Stimulated activated CD4-positive, alpha-beta T cell treated with anti-CD3 and anti-CD28 coated beads, Interleukin-12 subunit alpha, Interleukin-12 subunit beta, amount 100 ng/mL, for 24 hours (primary cell): ENCODE measurements at places on chromosomes 11 and 22.

GRCh38 chr11:93573184-93573583, 30.0 kb upstream of the SMCO4 start:
- DNase-seq, result no peak

DNA sequence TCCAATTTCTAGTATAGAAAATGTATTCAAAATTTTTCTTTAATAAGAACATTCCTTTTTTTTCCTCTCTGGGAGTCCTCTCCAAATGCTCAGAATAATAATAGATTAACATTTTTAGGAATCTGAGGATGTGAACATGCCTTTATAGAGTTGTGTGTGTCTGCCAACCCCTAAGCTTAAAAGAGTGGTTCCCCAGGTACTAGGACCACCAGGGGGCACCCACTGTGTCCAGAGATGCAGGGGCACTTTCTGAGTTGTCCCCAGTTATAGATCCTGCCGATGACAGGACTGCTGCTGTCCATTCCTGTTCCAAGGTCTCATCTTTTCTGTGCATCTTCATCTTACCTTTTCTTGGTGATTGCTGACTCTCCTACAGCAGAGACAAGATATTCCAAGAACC, 27.0 kb upstream of the MICAL2 start:
- no peak for DNase-seq

DNA sequence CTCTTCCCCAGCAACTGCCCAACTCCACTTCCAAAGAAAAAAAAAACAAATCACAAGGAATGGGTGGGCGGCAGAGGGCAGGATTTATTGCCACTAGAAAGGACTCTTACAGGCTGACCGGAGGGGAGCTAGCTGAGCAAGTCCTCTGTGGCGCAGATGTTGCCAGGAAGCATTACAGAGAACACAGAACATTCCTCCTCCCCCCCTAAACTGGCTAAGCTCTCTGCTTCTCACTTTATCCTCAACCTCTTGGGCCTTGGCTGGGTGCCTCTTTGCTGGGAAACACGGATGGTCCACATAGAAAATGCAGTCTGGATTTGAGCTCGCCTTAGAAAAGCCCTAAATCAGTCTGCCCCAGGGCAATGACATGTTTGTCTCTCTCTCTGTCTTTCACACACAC, 12.6 kb upstream of the FJX1 start:
- no peak for DNase-seq

GRCh38 chr11:129770993-129771392, 44.7 kb upstream of the TMEM45B start:
- DNase-seq, result no peak

DNA sequence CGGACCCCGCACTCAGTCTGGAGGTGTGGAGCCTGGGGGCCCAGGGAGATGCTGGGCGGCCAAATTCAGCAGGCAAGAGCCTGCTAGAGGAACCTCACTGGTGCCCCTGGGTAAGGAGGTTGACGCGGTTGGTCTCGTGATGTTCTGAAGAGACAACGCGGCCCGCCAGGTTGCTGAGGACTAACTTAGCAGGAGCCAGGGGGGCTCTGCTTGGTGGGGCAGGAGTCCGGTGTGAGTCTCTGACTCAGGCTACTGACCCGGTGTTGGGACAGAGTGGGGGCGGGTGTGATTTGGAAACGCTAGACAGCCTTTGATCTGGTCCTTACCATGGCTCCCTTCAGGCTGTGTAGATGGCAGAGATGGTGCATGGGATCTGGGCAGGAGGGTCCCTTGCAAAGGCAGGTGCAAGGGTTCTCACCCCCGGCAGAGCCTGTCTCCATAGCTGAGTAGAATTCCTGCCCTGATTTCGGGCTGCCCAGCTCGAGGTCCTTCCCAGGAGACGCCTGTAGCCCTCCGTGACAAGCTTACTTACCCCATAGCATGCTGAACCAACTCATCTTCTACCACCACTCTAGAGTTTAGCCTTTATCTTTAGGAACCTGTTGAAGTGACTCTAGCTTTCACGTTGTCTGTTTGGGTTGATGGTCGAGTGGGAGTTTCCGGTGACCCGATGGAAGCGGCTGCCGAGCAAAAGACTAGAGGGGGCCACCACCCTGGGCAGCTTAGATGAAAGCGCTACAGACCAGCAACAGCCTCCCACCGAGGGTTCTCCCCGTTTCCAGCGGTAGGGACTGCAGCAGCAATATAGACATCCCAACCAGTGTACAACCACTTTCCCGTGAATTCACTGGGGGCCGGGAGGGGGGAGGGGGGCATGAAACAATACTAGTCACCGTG, 38.4 kb downstream of the KCNC1 start:
- no peak for DNase-seq

DNA sequence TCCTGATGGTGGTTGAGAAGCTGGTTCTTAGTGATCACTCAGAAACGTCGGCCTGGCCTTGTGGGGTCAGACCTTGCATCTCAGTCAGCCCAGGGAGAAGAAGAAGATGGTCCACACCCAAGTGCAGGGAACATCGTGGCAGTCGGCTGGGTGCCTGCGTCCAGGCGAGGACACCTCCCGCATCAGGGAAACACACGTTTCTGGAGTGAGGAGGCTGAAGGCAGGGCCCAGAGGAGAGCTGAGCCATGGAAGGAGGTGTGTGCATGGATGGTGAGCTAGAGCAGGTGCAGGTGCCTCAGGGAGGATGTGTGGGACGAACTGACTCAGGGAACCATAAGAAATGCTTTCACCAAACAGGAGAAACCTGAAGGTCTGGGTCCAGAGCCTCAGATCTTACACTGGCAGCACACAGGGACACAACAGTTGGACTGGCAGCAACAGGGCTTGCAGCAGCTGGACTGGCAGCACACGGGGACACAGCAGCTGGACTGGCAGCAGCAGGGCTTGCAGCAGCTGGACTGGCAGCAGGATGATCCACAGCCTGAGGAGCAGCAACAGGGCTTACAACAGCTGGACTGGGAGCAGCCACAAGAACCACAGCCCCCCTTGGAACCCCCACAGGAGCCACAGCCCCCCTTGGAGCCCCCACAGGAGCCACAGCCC, 632 bp downstream of the KRTAP5-2 start:
- no peak for DNase-seq

DNA sequence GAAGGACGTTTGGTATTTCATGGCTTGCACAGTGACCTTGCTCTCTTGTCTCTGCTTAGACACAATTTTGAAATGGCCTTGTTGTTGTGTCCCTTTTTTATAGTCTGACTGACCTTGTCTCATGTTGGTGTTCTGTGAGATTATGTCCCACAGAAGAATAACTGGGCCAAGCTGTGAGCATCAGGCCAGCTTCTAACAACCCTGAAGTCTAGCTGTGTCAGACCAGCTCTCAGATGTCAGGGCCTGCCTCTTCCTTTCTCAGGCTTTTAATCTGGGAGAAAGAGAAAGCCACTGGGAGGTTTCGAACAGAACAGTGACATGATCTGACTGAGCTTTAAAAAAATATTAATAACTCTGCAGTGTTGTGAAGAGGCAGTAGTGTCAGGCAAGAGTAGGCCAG, 2.0 kb upstream of the UEVLD start:
- DNase-seq, result no peak

DNA sequence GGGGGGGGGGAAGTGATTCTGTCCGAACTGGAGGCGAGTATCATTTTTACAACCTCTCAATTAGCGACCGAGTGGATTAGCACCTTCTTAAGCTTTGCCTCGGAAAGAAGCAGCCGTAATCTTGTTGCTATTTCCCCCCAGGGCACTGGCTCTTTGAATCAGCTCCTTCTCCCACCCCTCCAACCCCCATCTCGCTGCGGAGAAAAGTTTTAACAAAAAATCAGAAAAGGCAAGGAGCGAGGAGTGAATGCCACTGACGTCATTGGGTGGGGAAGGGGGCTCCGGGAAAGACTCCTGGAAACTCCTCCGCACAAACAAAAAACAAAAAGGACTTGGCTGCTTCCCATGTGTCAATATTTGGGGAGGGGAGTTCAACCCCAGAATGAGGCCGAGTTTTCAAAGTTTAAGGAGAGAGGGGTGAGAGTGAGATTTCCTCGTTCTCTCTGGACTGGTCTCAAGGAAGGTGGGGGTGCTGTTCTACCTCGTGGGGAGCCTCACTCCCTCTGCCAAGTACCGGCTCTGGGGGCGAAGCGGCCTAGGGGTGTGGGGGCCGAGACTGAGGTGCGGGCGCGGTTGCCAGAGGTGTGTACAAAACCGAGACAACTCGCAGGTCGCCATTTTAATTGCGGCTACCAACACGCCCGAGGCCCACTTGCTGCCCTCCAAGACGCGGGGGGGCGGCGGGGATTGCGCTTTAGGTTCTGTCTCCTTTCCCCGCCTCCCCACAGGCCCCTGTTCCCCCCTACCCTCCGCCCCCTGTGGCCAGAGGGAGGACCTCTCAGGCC, 2.5 kb upstream of the PAX6 start:
- DNase-seq, result no peak

GRCh38 chr11:87359401-87359800, 321.7 kb downstream of the TMEM135 start:
- no peak for DNase-seq

GRCh38 chr11:124643605-124644425, 21.2 kb downstream of the TBRG1 start:
- DNase-seq, result no peak

- DNase-seq, result no peak
Measured at GRCh38 chr11:75163921-75164849, 13.3 kb downstream of the SLCO2B1 start.

DNA sequence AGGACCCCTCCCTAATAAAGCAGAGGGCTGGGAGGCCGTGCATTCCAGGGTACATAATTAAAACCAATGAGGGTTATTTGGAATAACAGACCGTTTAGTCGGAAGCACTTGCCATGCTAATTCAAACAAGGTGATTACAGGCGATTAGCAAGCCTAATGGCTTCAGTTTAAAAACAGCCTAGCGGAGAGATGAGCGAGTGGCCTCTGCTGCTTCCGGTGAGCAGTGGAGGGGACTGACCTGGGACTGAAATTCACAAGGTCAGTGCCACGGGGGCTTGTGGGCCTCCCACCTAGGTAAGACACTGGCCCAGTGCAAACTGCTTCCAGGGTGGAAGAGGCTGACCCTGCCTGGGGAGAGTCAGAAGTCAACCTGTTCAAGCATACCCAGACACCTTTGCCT, 56.8 kb upstream of the ALX4 start:
- no peak for DNase-seq

- DNase-seq, result no peak
Measured at GRCh38 chr22:49754696-49755630, 72.7 kb downstream of the BRD1 start.

GRCh38 chr22:27554106-27554811, 247.3 kb downstream of the MN1 start:
- no peak for DNase-seq

DNA sequence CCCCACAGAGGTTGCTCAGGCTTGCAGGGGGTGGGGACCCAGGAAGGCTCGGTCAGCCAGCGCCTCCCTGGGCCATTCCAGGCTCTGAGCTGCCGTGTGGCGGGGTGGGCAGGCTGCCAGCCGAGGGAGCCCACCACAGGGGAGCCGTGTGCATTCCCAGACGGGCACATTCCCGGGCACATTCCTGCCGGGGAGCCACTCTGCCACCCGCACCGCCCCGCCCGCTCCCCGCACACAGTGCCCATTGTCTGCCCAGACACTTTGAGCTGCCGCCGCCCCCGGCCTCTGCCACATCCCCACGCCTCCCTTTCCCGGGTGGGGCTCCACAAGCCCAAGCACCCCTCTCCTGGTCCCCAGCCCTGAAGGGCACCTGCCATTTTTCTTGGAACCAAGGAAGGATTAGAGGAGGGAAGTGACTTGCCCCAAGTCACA, 27.4 kb downstream of the RPL3 start:
- no peak for DNase-seq

DNA sequence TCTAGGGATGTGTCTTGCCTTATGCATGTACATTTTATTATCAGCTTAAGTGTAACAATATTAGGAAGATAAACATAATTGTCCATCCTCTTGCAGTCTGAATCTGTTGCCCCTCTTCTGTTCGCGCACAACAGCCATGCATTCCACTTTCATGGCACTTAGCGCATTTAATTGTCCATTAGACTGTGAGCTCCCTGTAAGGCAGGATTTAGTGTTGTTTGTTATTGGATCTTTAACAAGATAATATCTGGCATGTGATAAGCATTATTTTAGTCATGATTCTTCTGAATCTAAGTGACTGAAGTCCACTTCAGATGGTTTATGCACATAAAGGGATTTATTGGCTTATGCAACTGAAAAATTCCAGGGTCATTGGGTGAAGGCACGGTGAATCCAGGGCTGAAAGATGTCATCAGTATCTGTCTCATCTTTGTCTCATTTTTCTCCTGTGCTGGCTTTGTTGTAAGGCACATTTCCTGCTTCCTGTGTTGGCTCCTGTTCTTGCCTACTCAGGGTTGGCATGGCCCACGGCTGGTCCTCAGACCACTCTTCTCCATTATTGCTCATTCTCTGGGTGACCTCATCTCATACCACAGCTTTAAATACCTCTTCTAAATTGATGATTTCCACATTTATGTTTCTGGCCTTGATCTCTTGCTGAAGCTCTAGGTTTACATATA, 37.6 kb downstream of the ATXN10 start:
- DNase-seq, result no peak

GRCh38 chr11:16809886-16810668, 71.6 kb downstream of the C11orf58 start:
- DNase-seq, result no peak

- no peak for DNase-seq
Measured at GRCh38 chr22:19361501-19362103, 69.9 kb downstream of the HIRA start.

- DNase-seq, result no peak
Measured at GRCh38 chr22:29702931-29703501, 16.8 kb upstream of the CABP7 start.

DNA sequence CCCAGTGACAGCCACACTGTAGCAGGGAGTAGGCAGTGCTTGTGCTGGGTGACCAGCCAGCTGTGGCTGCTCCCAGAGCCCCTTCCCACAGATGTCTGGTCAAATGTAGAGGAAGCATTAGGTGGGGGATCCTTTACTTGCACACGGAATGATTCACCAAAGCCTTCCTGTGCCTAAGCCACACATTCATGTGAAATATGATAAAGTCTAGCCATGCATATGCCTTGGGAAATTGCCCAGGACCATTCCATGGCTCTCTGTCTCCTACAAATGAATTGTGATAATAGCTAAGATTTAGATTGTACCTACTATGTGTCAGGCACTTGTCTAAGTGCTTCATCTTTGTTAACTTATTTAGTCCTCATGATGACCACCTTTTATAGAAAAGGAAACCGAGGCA, 217.5 kb upstream of the E2F8 start:
- DNase-seq, result no peak

- DNase-seq, result peak; percentile 57
Measured at GRCh38 chr22:39148727-39149535, 3.5 kb downstream of the CBX7 start.
